ENCODE measurements at places on chromosomes 16 and 17.

DNA sequence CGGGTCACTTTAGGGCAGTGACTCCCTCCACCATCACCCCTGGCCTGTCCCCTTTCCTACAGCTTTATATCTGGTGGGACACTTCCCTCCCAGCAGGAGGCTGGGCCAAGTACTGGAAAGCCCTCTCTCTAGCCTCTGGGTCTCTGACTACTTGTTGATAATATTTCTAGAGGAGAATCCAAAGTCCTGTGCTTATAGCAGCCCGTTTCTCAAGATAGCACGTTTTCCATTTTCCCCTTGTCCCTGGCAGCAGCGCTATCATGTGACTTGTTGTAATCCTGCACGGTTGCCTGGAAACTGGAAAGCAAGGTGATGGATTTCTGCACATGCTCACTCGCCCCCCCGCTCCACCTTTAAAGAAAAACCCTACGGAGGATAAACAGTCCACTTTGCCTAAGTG, 3.3 kb upstream of the AXIN2 start:
- no peak for DNase-seq

- peak; percentile 19 for DNase-seq
Observed at GRCh38 chr16:48526058-48526957, 83.7 kb downstream of the N4BP1 start.

DNA sequence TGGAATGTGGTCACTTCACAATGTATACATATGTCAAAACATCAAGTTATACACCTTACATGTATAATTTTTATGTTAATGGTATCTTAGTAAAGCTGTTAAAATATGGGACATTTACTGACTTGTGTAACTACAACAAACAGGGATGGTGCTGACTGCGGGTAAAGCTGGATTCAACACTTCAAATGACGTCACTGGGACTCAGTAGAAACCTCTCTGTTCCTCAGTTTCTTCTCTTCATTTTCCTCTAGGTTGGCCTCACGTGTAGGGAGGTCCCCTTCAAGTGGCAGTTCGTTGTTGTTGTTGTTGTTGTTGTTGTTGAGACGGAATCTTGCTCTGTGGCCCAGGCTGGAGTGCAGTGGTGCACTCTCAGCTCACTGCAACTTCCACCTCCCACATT, 182.9 kb downstream of the RBFOX1 start:
- no peak for DNase-seq

DNA sequence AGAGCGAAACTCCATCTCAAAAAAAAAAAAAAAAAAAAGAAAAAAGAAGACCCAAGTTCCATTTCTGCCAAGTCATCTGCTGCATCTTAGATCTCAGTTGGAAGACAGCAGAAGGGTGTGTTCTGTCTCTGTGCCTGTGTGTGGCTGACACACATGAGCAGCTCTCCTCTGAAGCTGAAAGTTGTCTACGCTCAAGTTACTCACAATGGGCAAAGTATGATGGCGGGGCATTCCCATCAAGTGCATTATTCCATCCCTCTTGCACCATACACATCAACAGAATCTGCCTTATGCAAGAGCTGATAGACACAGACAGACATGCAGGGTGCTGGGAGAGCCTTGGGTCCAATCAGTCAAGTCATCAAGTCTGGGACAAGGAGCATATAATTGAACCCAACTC, 402.2 kb downstream of the XYLT1 start:
- DNase-seq, result no peak

GRCh38 chr17:45032174-45032541, 19.3 kb downstream of the DCAKD start:
- no peak for DNase-seq

GRCh38 chr17:78484271-78485246, 92.6 kb downstream of the DNAH17 start:
- DNase-seq, result peak; percentile 81

DNA sequence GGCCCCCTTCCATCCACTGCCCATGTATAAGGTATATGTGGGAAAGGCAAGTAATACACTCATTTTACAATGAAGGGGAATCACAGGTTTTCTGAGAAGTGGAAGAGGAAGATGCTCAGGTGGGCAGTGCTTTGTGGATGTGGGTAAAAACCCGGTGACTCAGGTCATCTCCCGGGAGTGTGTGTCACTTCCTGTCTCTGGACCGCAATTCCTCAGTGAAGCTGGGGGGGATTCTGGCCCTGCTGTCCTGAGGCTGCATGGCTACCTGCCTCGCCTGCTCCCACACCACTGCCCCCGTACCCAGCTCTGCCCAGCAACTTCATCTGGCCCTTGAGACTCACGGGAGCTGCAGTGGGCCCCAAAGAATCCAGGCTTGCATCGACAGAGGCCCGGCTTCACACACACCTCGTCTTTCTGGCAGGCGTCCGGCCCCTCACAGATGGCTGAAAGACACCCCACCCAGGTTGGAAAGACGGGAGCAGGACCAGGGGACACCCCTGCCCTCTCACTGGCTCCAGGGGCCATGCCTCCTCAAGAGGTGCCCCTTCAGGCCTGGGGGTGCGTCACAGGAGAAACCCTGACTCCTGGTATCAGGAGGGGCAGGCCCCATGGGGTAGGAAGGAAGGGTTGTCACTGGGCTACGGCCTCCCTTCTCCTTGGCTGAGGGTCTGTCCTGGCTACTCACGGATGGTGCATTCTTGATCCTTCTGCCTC, 882 bp downstream of the SCARF1 start:
- no peak for DNase-seq

DNA sequence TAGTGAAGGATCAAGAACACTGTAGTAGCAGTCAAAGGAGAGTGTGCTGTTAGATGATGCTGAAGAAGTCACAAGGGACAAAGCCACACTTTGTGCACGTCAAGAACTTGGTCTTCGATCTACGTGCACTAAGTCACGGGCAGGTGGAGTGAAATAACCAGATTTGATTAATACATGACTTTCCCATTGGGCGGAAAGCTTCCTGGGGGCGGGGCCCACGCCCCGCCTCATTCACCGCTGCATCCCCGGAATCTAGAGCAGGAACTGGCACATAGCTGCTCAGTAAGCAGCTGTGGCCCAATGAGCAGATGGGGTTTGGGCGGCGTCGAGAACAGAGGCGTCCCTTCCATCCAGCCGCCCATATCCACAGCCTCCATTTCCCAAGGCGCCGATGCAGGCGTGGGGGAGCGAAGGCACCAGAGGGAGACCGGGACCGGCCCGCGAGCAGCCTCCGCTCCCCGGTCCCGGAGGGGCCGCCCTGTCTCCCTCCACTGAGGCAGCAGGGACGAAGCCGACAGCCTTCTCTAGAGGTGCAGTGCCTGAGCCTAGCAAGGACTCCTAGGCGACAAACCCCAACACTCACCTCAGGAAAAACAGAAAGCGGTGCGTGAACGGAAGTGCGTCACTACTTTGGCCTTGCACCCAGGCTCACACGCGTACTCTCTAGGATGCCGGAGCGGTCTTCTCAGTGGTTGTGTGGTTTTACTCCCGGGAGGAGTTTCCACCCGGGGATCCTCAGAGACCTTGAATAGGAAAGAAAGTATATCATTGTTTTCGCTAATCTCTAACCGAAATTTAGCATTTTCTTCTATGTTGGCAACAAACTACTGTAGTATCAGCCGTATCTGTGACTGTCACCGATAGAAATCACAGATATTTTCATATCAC, 4.9 kb downstream of the ZNF19 start:
- DNase-seq, result peak; percentile 84

GRCh38 chr17:78412403-78412802, 34.0 kb downstream of the PGS1 start:
- DNase-seq, result no peak

DNA sequence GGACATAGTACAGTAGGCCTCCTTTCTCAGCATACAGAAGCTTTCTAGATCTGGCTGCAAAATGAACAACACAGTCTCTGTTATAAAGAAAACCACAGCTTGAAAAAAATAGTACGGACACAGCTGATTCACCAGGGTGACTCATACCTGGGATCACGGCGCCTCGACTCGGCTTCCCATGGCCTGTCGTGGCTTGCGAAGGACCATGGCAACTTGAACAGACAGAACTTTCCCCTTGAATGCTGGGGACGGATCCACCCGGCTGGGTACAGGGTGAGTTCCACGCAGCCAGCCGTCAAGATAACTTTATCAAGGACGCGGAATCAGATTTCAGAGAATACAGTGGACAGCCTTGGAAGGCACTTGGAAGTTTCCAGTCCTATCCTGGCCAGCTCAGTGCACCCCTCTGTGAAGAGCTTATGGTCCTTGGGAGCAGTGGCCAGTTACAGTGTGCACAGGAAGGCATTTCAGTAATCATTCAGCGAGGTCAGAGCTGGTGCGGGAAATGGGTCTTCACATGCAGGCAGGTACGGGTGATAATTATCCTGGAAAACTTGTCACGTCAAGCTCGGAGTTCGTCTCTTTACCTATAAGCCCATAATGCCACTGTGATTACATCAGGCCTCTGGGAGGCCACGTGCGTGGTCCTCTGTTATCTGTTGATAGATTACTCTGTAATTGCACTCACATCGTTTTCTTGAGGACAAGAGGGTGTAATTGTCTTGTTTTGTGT, 57.9 kb upstream of the MAF start:
- no peak for DNase-seq

- DNase-seq, result no peak
Observed at GRCh38 chr17:30068465-30068864, 48.2 kb upstream of the NSRP1 start.

DNA sequence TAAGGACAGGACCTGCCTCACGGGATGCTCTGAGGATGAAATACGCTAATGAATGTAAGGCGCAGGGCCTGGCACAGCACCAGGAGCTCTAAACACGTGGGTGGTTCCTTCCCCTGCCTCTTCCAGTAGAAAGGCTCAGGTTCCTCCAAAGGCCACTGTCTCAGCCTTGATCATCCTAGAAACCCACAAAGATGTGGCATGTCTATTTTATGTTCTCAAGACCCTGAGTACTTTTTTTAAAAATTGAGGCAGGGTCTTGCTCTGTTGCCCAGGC, 17.0 kb upstream of the MEAK7 start:
- DNase-seq, result no peak

- DNase-seq, result no peak
Observed at GRCh38 chr17:82679586-82680465, 18.7 kb downstream of the RAB40B start.

DNA sequence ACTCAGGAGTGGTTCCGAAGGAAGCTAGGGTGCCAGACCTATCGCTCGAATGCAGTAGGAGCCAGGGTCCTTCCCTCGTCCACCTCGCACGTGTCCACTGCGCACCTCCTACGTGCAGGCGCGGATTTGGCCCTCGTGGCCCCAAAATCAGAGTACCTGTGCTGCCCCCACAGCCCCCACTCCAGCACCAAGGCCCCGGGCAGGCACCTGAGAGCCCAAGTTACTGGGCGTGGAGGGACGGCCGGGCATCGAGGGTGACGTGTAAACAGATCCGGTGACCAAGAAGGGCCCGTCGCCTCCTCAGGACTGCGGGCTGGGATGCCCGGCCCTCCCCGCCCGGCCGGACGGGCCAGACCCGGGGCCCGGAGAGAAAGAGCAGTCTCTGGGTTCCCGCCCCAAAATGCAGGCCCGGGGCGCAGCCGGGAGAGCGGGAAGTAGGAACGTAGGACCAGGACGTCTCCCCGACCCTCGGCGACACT, 492 bp downstream of the SLC25A39 start:
- DNase-seq, result no peak

- no peak for DNase-seq
Observed at GRCh38 chr17:57929386-57929785, 25.8 kb downstream of the CUEDC1 start.

DNA sequence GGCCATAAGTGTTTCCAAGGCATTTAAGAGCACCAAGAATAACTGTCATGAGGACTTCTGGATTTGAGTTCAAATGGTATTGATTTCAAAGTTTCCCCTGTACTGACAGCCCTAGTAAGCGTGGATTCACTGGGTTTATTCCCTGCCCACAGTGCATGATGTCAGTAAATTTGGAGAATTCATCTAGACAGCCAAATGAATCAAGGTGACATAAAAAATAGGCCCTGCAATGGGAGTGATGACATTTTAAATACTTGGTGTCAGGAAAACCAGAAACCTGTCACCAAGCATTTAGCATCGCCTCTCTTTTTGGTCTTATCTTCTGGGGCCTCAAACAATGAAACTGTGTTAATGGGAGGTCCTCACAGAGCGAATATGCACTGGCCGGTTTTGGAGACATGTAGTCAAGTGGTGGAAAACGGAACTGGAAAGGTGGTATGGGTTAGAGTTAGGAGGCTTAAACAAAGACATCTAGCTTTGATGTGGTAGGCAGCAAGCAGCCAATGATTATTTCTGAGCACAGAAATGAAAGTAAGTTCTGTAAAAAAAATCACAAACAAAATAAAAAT, 29.1 kb downstream of the COG4 start:
- DNase-seq, result no peak

- no peak for DNase-seq
Observed at GRCh38 chr16:21600031-21600773, 825 bp downstream of the METTL9 start.

DNA sequence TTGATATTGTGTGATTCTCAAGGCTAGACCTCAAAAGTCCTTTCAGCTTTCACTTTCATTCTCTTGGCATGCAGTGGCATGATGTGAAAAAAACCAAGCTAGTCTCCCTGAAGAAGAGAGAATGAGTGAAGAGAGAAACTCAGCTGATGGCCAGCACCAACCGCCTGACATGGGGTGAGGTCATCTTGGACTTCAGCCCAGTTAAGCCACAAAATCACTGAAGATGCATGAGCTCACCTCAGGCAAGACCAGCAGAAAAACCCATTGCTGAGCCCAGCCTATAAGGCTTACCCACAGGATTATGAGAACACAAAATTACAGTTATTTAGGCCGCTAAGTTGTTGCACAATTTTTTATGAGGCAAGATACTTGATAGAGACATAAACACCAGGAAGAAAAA, 496.5 kb downstream of the TOX3 start:
- DNase-seq, result no peak

DNA sequence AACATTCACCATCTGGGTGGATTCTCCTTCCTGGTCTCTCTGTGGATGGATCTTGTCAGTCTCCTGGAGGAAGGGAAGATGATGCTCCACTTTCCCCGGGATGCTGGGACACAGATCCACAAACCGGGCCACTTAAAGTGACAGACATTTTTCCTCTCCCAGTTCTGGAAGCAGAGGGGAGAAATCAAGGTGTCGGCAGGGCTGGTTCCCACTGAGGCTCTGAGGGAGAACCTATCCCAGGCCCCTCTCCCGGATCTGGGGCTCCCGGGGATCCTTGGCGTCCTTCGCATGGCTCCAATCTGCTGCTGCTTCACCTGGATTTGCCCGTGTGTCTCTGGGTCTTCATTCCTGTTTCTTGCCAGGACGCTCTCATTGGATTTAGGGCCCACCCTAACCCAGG, 263.1 kb upstream of the TNRC6C start:
- DNase-seq, result no peak

GRCh38 chr16:88969361-88969831, 7.6 kb downstream of the CBFA2T3 start:
- no peak for DNase-seq

DNA sequence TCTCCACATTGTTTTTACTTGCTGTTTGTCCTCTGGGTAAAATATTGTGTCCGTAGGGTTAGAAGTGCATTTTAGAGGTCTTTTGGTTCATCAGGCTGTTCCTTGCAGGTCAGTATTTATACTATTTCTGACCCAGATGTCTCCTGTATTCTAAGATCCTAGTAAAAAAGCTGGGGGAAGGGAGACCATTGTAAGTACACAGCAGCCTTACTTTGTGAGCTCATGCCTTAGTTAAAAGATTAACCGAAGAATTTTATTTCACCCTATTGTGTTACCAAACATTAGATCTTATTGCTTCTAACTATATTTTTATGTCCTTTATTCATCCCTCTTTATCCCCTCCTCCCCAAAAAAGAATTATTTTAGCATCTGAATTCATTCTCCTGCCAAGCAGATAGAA, 444.1 kb upstream of the RBFOX1 start:
- DNase-seq, result no peak

All from NCI-H460 (cell line).